ENCODE measurements at places on chromosomes 5 and 9.

GRCh38 chr5:155368490-155368889, 354.9 kb downstream of the KIF4B start:
- DNase-seq: no peak

DNA sequence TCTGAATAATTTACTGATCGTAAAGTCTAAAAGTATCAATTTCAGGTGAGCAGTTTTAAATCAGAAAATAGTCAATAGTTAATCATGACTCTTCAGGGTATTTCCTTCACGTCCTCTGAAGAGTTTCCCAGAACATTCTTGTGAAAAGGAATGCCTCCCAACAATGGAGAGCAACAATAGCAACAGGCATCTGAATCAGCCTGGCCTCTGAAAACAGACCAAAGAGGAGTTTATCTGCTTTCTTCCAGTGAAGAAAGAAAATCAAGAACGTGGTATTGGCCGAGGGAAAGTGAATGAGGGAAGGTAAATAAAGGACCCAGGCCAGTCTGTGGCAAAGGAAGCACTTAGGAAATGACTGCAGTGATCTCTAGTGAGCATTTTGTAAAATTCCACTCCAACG, 26.1 kb upstream of the RASGEF1C start:
- DNase-seq: no peak

DNA sequence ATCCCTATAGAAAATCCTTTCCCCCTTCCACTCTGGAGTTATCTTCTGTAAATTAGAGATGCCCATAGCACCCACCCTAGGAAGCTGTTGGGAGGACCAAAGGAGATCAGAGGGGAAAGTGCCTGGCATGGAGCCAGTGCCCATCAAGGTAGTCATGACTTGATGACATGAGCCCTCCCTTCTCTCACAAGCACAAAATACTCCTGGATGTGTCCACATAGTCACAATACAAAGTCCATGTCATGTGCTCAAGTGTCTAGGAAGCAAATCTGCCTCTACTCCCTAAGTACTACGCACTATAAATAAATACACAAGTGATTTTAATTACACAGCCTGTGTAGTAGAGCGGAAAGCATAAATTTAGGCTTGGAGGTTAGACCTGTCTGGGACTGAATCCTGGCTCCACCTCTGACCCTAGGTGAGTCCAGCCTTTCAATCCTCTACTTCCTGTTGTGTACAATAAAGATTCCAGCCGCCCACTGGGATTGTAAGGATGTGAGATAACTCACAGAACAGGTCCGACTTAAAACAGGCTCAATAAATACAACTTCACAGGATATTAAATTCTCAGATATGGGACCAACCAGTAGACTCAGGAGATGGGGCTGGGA, 30.6 kb downstream of the TTC39B start:
- DNase-seq: no peak

- no peak for DNase-seq
Measured at GRCh38 chr9:92406477-92406876, 2.1 kb upstream of the OGN start.

Data from stimulated activated CD4-positive, alpha-beta T cell treated with anti-CD3 and anti-CD28 coated beads, Interleukin-15, amount 100 ng/mL, for 1 hour (primary cell).